ENCODE measurements at places on chromosomes 1 and 21.

DNA sequence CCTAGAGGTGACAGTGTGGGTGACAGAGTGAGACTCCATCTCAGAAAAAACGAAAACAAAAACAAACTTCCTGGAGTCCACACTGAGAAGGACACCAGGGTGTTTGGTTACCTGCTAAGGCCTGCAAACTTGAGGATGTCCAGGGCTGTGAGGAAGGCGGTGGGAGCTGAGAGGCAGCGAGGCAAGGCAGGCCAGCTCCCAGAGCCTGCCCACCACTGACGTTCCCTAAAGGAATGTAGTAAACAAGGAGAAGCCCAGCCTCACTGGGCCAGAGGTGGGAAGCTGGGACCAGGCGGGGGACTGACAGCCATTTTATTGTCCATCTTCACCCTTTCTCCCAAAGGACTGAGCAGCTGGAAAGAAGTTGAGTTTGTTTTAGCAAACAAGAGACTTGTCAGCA is 24.1 kb downstream of the SHISA4 start:
- no peak for DNase-seq

DNA sequence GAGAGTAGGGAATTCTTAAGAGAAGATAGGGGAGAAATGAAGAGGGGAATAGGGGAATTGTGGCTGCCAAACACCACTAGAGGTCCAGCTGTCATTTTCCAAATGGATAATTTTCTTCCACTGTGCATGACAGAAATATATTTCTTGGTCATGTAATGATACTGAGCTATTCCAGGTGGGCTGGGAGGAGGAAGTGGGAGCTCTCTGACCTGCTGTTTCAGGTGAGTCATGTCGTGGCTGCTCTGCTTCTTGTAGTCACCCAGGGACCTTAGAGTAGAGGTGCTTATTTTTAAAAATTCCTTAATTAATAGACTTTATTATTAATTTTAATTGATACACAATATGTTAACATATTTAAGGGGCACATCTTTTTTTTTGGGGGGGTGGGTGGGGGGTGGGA is 11.9 kb downstream of the PDE4B start:
- DNase-seq = no peak

DNA sequence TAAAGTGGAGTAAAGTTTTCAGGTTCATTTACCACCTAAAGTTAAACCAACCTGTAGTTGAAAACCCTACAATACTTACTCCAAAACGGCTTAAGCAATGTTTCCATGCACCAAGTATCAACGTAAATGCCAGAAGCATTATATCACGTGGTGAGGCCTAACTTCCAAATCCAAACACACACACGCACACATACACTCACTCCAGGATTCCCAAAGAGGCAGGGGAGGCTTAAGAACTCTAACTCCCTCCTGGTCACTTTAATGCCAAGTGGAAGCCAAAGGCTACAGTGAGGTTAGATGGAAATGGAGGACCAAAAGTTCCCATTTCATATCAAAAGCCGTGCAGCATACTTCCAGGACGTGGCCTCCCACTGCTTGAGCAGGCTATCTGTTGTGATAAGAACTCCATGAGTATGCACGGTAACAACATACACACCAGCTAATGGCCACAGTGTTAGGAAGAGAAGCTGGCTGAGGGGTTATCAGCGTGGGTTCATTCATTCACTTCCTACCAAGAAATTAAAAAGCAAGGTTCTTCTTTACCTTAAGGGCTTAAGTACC is 224.1 kb downstream of the SLC45A1 start:
- DNase-seq = no peak

DNA sequence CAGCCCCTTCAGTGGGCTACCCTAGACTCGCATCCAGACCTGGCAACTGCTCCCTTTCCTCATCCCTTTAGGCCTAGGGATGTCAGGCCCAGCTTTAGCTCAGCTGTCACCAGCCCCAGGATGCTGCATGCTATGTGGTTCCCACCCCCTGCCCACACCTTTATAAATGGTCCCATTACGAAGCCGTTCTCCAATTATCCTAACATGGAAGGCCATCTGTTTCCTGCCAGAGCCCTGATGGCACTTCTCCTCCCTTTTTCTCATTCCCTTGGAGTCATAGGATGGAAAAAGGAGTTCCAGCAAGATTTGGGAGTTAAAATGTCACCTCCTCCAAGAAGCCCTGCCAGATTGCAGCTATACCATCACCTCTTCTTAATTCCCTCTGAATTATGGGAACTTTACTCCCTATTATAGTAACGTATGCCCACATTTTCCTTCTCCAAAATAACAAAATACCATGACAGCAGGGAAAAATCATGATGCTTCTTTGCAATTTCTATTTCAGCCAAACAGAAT is 205.0 kb upstream of the GRIK3 start:
- DNase-seq = peak; percentile 48

DNA sequence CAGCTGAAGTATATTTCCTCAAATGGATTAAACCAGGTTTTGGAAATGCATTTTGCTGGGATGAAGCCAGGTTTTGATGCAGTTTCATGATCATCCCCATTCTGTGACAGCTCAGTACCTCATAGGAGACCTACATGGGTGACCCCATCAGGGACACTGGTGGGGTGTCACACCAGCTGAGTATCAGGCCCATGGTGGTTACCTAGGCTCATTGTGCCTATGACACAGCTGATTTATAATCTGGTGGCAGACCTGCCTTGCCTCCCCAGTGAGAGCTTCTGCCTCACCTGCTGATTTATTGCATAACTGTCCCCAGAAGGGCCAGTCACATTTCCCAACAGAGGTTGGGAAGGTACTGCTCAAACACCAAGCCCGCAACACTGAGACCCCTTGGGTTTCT is 3.8 kb downstream of the NCF2 start:
- no peak for DNase-seq

GRCh38 chr1:36888811-36889477 is 145.4 kb downstream of the GRIK3 start:
- no peak for DNase-seq

DNA sequence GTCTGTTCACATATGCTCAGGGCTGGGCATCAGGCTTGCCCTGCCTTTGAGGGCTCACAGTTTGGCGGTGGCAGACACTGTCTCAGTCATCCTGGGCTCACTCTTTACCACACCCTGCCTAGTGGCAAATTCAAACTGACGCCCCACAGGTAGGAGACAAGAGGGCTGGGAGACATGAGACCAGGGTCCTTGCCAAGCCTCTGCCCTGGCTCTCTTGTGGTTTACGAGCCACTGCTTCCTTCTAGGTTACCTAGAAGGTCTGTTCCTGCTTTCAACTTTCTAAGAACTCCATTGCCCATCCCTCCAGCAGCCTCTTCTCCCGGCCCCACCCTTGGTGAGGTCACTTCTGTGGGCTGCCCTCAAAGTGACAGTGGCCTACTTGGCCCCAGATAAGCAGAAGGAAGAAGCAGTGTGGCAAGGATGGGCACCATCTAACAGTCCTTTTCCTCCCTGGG is 10.5 kb downstream of the KIF21B start:
- DNase-seq = no peak
